Activated CD4-positive, alpha-beta T cell treated with anti-CD3 and anti-CD28 coated beads, Interleukin-2, amount 50 U/mL, for 4 hours (primary cell): ENCODE measurements at places on chromosomes 4 and X.

DNA sequence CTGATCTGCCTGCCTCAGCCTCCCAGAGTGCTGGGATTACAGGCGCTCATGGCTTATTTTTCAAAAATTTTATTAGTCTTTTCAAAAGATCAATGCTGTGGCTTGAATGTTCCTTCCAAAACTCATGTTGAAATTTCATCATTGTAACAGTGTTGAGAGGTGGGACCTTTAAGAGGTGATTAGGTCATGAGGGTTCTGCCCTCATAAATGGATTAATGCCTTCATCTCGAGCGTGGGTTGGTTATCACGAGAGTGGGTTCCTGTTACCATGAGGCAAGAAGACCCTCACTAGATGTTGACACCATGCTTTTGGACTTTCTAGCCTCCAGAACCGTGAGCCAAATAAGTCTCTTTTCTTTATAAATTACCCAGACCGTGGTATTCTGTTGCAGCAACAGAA, 30.3 kb downstream of the EIF2S3 start:
- DNase-seq = no peak

DNA sequence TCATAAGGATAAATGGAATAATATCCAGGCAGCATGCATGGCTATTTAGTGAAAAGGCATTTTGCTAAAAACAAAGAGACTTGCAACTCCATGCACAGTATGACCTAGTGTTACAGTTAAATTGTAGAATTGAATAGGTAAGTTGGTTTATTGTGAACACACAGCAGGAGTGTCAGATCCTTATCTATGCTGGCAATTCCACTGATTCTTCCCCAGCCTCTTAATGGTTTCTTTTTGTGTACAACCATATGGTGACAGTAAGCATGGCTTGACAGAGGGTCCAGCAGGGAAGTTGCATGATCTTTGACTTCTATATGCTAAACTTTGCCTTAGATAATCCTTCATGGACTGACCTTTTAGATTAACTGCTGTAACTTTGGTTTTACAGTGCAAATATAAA, 936.6 kb upstream of the EPHA5 start:
- no peak for DNase-seq

GRCh38 chr4:83080561-83080960, 34.0 kb downstream of the PLAC8 start:
- DNase-seq = no peak

GRCh38 chrX:130176354-130176776, 4.6 kb downstream of the RAB33A start:
- no peak for DNase-seq

DNA sequence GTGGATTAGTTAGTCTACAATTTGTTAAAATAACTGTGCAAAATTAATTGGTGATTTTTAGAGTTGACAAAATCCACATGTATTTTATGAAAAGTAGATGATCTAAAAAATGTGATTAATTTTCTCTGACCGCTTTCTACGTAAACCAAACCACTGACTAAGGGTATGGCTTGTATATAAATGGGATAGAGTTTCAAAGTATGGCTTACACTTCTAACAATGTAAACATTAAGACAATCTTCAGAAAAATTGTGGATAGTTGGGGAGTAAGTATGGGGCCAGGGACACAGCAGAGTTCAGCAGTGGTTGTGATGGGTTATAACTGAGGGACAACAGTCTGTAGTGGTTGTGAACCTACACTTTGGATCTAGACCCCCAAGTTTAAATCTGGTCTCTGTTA, 39.8 kb downstream of the GABRA4 start:
- no peak for DNase-seq
